Amniotic stem cell (primary cell): ENCODE measurements at places on chromosomes 11 and 22.

DNA sequence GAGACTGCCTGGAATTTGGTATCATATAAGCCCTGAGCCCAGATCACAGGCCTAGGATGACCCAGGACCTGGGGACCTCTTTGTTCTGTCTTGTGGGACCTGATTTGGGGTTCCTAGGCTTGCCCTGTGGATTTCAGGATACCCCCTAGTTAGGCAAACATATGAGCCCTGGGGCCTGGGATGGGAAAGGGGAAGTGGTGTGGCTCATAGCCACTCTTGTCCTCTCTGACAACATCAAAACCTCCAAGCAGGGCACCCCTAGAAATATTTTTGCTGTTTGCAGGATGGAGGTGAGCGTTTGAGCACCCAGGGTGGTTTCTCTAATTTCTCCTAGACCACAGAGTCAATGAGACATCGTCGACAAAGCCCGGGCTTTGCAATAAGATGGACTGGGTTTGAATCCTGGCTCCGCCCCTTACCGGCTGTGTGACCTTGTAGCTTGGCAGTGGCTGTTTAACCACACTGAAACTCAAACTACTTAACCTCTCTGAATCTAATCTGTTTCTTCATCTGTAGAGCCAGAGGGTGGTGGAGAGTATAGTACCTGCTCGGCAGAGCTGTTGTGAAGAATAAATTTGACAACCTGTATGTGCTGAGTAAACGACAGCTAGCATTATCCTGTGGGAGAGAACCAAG is 5.3 kb upstream of the LRRC10B start:
- no peak for DNase-seq

- no peak for DNase-seq
Observed at GRCh38 chr11:8744423-8744822, 61.8 kb downstream of the RPL27A start.

GRCh38 chr22:37316875-37317371 is 34.6 kb downstream of the CYTH4 start:
- peak; percentile 71 for DNase-seq

DNA sequence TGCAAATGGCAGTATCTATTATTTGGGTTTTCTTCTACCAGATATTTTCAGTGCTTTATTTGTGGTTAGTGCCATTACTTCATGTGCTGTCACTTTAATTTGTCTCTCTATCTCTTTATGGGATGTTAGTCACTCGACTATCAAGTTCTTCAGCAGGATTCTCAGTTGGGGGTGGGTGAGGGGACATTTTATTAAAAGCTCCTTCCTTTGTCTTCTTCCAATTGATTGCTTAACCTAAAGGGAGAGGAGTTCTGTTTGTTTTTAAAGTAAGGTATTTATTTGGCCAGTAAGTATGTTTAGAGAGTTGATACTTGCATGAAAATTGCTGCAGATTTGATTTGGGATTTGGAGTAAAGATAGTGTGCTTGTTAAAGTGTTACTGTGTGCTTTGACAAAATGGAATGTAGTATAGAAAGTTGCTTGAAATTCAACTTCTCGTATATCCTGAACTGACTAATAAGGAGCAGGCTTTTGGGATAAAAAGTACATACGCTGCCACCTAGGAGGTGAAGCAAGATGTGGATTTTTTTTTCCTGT is 10.3 kb downstream of the YAP1 start:
- no peak for DNase-seq

- no peak for DNase-seq
Observed at GRCh38 chr11:76276046-76276780, 69.9 kb upstream of the WNT11 start.

DNA sequence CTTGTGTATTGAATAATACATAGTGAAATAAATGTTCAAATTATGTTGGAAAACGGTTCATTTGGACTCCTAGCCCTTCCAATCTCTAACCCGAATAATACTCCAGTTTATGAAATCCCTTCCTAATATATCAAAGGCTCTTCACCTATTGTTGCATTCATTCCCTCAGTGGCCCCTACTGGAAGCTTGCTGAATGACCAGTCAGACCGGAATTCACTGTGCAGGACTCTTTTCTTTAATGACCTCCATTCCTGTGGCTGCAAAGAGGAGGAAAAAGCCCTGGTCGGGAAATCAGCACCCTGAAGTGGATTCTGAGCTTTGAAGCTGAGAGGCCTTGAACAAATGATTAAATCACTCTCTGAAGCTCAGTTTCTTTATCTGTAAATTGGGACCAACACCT is 19.1 kb upstream of the RCN1 start:
- DNase-seq, result no peak

- DNase-seq, result no peak
Observed at GRCh38 chr22:29331213-29331612, 15.7 kb upstream of the RASL10A start.

- DNase-seq, result no peak
Observed at GRCh38 chr11:1701091-1701807, 4.3 kb downstream of the KRTAP5-6 start.

DNA sequence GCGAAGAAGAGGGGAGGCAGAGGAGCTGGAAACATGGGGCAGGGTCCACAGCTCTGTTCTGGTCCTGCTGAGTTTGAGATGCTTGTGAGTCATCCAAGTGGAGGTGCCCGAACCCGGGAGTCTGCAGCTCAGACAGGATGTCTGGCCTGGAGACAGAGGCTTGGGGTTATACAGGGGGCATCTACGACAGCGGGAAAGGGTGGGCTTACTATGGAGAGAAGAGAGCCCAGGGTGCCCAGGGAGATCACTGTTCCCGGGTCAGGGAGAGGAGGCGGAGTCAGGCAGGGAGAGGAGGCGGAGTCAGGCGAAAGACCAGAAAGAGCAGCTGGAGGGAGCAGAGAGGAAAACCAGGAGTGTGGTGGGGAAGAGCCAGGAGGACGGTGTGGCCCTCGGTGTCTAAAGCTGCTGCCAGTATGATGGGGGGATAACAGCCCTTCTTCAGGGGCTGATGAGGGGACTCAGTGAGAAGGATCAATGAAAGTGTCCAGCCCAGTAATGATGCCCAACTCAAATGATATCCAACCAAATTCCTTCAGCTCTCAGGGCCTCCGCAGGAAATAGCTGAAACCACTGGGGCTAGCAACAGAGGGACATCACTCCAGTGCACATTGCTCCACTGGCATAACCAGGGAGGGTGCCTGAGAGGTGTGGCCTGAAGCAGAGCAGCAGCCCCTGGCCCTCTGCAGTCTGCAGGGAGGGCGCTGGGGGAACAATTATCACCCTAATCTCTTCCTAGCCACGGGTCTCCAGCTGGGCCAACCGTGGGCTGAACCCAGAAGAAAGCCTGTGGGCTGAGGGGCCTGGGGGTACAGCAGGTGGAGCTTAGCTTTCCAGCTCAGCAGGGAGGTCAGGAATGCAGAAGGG is 2.6 kb upstream of the LTBP3 start:
- DNase-seq, result no peak

GRCh38 chr22:38040953-38041759 is 16.0 kb upstream of the PICK1 start:
- no peak for DNase-seq

- DNase-seq, result no peak
Observed at GRCh38 chr22:43090130-43090789, 1.1 kb upstream of the TTLL1 start.

- no peak for DNase-seq
Observed at GRCh38 chr11:94658386-94658785, 91.2 kb downstream of the PIWIL4 start.

DNA sequence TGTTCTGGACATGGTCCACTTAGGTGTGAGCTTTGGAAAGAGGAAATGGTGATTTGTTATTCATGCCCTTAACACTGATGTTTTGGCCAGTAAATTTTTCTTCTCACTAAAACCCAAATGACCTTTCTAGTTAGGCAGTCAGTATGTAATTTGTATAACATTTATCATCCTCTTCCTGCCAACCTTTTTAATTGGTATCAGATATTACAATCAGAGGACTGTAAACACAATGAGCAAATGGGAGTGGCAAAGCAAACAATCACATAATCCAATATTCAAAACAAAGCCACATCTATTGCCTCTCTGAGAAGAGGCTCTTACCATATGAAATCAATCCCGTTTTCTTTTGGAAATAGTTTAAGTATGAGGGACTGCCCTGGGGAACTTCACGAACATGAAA is 49.1 kb downstream of the BBOX1 start:
- no peak for DNase-seq

DNA sequence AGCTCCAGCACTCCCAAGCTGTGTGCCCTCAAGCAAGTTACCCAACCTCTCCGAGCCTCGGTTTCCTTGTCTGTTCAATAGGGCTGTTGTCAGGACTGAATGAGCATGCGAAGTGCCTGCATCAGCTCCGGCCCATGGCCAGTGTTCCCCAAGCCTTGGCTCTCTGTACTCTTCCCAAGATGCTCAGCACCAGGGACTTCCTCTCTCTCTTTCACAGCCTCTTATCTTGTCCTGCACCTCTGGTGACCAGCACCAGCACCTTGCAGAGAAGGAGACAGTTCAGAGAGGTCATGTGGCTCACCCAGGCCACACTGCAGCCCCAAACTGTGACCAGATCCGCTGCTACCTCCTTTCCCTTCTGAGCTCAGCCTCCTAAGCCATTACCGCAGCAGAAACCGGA is 120.3 kb upstream of the ANO1 start:
- no peak for DNase-seq

GRCh38 chr11:12867531-12867930 is 141.6 kb upstream of the RASSF10 start:
- DNase-seq, result no peak

DNA sequence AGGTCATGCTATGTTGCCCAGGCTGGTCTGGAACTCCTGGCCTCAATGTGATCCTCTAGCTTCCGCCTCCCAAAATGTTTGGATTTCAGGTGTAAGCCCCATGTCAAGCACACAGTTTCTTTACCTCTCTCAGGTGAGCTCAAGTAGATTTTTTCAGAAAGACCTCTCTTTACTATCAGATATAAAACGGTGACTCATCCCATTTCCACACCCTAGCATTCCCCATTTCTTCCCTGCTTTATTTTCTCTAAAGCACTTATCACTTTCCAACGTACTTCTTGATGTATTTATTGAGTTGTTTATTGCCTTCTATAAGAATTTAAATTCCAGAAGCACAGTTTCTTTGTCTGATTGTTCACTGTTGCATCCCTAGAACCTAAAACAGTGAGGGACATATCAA is 3.7 kb downstream of the TSG101 start:
- no peak for DNase-seq

DNA sequence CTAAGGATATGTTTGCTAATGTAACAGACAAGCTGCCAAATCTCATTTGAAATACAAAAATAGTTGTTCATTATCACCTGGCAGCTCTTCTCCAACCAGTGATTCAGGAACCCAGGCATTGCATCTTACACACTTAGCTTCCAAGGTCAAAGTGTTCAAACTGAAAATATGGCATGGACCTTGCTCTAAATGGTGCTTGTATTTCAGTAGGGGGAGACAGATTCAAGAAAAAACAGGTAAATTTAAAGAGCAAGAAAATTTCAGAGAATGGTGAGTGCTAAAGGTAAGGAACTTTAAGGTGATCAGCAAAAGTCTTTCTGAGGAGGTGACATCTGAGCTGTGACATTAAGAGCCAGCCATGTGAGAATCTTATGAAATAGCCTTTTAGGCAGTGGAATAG is 82.8 kb upstream of the E2F8 start:
- DNase-seq, result no peak

GRCh38 chr22:49995361-49996118 is 17.0 kb downstream of the IL17REL start:
- no peak for DNase-seq

- DNase-seq, result no peak
Observed at GRCh38 chr11:129974237-129974636, 28.4 kb downstream of the PRDM10 start.

DNA sequence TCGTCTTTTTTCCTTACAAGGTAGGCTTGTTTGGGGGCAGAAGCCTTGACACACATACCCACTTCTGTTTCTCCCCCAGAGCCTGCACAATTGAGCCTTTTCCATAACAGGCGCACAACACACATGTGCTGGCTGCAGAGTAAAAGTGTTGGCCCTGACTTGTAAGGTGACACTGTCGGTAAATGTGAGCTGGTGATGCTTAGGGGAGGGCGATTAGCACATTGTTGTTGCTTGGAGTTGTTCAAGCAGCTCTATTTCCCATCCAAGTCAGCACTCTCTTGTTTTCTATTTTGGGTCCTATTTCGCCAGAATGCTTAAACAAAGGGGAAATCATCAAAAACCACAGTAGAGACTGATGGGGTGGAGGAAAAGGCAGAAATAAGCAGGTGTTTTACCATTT is 51.9 kb upstream of the PTPRJ start:
- no peak for DNase-seq

DNA sequence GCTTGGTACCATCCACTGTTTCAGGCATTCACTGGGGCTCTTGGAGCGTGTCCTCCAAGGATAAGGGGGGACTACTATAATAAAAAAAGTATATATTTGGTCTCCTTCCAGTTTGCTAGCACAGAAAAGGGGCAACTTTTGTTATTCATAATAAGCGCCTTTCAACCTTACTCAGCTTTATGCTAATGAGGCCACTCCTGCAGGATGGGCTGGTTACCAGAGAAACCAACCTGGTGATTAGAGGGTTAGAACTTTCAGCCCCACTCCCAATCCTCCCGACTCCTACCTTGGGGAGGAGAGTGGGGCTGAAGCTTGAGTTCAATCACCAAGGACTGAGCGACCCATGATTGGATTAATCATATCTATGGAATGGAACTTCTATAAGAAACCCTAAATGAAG is 31.8 kb downstream of the PPFIBP2 start:
- DNase-seq, result no peak

DNA sequence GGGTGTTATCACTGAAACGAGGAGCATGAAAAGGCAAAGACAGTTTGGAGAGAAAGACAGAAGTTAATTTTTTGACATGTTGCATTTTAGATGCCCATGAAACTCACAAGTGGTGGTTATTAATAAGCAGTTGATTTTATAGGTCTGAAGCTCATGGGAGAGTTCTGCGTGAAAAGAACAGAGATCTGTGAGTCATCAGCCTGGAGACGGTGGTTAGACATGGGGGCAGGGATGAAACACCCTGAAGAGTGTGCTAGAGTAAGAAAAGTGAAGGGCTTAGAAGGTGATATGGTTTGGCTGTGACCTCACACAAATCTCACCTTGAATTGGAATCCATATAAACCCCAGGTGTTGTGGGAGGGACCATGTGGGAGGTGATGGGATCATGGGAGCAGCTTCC is 289.1 kb upstream of the ISX start:
- DNase-seq, result no peak
